ENCODE measurements at places on chromosomes 13 and 19. TPM values are rescaled to one million over a fixed set of nuclear protein-coding genes. Genes with fewer than 3 reads are reported as not detected.

GRCh38 chr13:26961890-26962615 is 201.5 kb upstream of the GPR12 start:
- no peak for DNase-seq

DNA sequence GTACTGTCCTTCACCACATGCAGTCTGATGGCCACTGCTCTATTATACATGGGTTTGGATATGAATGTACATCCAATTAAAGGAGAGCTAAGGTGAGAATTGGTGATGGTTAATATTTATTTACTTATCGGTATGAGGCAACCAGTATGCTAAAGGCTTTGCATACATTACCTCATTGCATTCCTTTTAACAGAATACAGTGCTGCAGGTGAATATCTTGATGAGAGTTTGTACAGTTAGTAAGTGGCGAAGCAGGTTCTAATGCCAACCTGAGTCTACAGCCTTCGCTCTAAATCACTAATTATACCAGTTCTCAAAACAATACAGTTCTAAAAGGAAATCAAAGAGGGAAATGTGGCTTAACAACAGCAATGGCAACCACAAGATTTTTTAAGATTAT is 284.1 kb downstream of the ITGBL1 start:
- DNase-seq, result no peak

DNA sequence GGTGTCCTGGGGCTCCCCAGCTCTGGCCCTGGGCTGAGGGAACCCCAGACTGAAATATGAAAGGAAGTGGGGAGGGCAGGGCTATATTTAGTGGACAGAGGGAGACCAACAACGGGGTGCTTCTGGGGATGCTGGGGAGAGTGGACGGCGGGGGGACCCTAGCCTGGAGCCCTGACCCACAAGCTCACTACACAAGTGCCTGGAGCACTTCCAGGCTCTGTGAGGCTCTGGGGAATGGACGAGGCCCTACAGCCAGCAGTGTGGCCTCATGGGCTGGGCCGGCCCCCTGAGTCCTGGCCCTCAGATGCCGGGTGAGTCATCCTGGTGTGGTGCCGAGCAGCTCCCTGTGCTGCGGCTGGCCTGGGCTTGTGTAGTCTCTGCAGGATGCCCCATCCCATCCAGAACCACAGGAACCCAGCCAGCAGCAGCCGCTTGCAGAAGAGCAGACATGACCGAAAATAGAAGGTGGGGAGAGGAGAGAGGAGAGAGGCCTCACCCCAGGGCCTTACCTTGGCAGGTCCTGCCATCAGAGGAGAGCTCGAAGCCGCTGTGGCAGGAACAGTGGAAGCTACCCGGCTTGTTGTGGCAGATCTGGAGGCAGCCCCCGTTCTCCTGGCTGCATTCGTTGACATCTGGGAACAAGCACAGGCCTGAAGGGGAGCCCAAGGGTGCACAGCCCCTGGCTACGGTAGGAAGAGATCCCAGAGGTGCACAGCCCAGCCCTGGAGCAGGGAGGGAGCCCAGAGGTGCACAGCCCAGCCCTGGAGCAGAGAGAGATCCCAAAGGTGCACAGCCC is 26.1 kb downstream of the GAS6 start:
- no peak for DNase-seq

- no peak for DNase-seq
Measured at GRCh38 chr13:28488376-28489005, 6.4 kb downstream of the FLT1 start.

DNA sequence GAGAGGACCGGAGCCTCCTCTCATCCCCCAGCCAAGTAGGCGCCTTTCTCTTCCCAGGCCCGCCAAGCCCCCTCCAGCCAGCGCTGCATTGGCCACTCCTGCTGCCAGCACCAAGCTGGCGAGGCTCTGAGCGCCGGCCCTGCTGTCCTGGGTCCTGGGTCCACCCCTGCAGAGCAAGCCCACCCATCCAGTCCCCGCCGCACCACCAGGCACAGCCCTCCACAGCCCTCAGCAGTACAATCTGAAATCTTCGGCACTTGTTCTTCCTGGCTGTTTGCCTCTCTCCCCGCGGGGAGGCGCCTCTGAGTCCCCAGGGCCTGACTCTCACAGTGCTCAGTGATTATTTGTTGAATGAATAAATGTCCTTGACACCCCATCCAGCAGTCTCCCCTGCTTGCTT is 236.4 kb upstream of the SGCG start:
- no peak for DNase-seq

- DNase-seq, result no peak
Measured at GRCh38 chr19:4266253-4267000, 12.6 kb upstream of the SHD start.

- DNase-seq, result no peak
Measured at GRCh38 chr13:69109891-69110525, 997.6 kb upstream of the ATXN8OS start.

DNA sequence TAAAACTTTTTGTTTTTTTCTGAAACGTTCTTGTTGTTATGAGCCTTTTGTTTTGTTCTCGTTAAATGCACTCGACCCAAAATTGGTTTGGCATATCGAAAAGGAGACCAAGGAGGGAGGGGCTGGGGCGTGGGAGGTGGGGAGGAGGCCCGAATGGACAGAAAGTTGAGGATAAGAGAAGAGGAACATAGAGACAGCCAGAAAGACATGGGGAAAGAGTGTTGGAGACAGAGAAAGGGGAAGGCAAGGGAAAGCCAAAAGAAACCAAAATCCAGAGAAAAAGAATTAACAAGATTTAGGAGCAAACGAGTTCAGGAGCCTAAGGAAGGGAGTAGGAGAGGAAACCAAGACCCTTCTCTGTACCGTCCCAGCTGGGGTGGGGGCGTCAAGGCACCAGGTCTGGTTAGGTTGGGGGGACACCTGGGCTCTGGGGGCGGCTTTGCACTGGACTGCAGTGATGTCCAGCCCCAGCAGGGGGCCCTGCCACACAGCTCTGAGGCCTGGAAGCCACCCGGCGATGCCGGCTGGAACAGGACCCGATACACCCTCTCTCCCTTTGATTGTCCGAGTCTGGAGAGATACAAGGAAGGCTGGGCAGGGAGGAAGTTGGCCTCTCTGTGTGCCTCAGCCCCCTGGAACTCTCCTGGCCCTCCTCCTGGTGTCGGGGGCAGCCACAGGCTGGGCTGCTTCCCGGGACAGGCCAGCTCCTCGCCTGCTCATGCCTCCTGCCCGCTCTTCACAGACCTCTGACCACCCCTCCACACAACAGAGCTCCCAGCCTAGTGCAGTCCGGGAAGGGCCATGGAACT is 11.6 kb upstream of the ASF1B start:
- DNase-seq, result no peak

GRCh38 chr13:27130223-27130978 is 41.2 kb downstream of the USP12 start:
- DNase-seq, result no peak

DNA sequence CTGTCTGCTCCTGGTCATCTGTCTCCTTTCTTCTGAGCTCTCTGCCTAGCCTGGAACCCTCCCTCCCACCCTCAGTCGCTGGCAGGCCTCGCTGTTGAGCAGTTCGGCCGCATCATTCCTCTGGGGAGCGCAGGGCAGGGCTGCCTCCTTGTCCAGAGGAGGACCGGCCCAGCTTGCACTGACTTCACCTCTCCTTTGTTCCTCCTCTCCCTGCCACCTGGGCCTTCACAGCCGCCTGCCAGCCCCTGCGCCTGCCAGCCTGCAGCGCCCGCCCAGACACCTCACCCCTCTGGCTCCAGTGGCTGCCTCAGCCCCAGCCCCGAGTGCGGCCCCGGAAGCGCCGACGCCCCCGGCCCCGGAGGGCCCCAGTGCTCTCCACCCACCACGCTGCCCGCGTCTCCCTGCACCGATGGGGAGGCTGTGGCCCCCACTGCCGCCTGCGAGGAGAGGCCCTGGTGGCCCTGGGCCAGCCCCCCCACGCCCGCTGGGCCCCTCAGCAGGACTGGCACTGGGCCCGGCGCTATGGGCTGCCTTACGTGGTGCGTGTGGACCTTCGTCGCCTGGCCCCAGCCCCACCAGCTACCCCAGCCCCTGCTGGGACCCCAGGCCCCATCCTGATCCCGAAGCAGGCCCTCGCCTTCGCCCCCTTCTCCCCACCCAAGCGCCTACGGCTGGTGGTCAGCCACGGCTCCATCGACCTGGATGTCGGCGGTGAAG is 7.2 kb downstream of the KMT5C start:
- DNase-seq, result no peak

DNA sequence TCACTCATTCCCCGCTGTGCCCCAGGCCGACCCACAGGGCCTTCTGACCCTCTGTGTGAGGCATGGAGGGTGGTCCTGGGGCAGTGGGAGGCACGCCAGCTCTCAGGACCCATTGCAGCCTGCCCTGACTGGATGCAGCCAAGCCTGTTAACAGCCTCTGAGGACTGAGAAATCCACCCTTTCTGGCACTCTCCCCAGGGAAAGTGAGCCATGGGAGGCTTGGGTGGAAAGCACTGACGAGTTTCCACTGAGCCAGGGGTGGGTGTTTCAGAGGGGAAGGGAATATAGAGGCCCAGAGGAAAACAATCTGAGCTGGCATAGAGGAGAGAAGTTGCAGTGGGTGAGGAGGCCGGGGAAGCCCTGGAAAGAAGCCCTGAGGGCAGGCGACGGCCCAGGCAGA is 30.6 kb upstream of the SLC7A10 start:
- no peak for DNase-seq

DNA sequence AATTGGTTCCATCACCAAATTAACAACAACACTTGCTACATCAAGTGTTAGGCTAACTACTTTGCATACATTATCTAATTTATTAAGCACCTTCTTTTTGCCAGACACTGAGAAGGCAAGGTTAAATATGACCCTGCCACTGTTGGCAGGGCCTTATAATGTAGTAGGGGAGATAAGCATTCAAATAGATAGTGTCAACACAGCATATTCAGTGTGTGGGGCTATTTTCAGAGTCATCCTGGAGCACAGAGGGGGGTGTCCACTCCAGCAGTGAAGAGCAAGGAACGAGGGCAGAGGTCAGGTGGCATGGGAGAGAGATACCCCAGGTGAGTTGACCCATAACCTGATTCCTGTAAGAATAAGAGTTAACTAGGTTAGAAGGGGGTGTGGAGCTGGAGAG is 121.6 kb downstream of the COG6 start:
- DNase-seq, result no peak

GRCh38 chr19:15379999-15380647 is 536 bp upstream of the AKAP8 start:
- DNase-seq, result no peak

DNA sequence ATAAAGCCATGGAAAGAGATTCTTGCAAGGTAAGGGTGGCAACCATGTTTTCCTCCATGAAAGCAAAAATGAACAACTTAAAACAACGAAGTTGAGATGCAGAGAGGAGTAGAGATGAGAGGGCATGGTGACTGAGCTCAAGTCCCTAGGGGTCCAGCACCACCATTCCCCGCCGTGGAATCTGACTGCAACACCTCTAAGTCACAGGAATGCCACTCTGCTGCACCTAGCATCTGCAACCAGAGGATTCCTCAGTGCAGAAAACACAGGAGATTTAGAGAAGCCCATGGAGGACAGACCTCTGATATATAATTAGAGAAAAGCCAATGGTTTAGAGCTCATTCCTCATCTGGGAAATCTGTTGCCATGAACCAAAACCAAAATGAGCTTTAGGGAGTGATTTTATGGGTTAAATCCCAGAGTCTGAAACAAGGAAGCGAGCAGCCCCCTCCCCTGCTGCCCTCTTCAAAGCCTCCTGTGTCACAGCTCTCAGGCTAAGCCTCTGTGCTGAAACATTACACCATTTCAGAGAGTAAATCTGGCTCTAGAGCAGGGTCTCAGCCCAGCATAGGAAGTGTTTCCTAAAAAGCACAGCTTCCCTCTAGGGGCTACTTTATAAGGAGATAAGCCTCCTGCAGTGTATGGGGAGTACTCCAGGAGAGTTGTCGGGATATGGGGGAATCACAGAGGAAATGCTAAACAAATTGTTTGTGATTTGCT is 1043.6 kb downstream of the UQCRFS1 start:
- DNase-seq, result no peak

- no peak for DNase-seq
Measured at GRCh38 chr13:99285432-99286182, 21.6 kb downstream of the GPR183 start.

DNA sequence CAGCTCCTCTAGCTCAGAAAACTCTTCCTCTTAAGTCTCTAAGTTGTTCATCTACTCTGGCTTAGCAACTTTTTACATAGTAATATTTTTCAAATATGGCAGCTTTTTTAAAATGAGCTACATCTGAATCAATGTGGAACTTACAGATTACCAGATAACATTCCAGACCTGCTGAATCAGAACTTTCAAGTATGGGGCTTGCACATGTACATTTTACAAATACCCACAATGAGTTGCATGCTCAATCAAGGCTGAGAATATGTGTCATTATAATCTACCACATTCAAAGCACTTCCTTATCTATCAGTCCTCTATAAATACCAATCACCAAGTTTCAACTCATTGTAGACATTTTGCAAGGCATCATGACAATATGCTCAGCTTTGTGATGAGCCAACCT is 383.1 kb downstream of the FGF14 start:
- DNase-seq, result no peak

- DNase-seq, result no peak
Measured at GRCh38 chr19:19384486-19384885, 21.0 kb upstream of the GATAD2A start.

- DNase-seq, result no peak
Measured at GRCh38 chr19:2462635-2463421, 6.1 kb upstream of the LMNB2 start.

GRCh38 chr13:22263185-22263584 is 592.3 kb downstream of the FGF9 start:
- no peak for DNase-seq

DNA sequence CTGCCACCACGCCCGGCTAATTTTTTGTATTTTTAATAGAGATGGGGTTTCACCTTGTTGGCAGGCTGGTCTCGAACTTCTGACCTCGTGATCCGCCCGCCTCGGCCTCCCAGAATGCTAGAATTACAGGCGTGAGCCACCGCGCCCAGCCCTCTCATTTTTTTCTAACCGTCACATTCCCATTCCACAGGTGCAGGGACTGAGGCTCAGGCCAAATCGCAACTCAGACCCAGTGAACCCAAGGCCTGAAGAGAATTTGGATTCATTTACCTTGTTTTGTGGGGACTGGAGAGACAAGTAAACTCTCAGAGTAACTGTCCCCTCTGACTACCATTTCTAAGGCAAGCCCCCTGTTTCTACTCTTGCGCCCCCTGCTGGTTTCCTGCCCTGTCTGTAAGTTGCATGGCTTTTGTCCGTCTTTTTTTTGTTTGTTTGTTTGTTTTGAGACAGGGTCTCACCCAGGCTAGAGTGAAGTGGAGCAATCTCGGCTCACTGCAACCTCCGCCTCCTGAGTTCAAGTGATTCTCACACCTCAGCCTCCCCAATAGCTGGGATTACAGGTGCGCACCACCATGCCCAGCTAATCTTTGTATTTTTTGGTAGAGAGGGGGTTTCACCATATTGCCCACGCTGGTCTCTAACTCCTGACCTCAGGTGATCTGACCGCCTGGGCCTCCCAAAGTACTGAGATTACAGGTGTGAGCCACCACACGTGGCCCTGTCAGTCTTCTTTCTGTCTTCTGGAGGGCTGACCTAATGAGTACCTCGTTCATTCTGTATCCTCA is 2.3 kb upstream of the STRN4 start:
- no peak for DNase-seq

Gene OR4F17
- not detected for polyA plus RNA-seq

Gene SSC5D
- polyA plus RNA-seq, result not detected

Gene ZNF20
- polyA plus RNA-seq, result 2.9 TPM

Gene AMH
- not detected for polyA plus RNA-seq

Gene ERICH6B
- polyA plus RNA-seq, result 0.74 TPM

Gene CYP2F1
- polyA plus RNA-seq, result not detected

Gene KIR2DL3
- not detected for polyA plus RNA-seq

Gene SPIB
- 51.3 TPM for polyA plus RNA-seq

Gene PPM1N
- 3.2 TPM for polyA plus RNA-seq

Gene LRRC63
- polyA plus RNA-seq, result 0.87 TPM

Data from GM12878 (cell line).